AG04449 (cell line): ENCODE measurements at places on chromosomes 7 and 10.

DNA sequence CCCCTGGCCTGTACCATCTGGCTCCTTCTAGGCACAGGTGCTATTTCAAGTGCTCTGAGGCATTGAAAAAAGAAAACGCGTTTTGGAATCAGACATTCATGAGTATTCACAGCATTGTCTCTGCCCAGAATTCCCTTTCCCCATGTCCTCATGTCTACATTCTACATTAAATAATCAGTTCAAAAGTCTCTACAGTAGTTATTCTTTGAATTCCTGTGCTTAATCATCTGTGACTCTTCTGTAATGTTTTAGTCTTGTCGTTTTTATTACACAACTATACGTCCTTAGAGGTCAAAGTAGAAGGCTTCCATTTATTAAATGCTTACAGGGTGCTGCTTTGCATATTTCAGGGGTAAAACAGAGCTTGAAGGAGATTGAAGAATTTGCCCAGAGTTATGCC, 95.7 kb downstream of the BICC1 start:
- no peak for DNase-seq

GRCh38 chr7:22782616-22783232, 39.9 kb downstream of the TOMM7 start:
- DNase-seq: no peak

DNA sequence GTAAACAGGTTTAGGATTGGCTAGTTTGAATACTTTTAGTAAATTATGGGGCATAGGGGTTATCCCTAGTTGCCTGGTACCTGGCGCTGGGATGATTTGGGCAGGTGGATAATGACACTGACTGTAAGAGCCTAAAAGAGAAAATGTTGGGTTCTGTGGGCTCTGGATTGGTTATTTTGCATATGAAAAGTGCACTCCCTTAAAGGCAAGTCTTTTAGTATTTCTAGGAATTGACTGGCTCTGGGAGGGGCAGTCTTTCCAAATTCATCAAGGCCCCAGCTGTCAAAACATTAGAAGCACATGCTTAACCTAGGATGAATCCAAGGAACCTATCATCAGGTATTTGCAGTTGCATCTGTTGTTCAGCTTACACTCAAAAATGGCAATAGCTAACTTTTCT, 454.6 kb upstream of the SORCS1 start:
- no peak for DNase-seq

DNA sequence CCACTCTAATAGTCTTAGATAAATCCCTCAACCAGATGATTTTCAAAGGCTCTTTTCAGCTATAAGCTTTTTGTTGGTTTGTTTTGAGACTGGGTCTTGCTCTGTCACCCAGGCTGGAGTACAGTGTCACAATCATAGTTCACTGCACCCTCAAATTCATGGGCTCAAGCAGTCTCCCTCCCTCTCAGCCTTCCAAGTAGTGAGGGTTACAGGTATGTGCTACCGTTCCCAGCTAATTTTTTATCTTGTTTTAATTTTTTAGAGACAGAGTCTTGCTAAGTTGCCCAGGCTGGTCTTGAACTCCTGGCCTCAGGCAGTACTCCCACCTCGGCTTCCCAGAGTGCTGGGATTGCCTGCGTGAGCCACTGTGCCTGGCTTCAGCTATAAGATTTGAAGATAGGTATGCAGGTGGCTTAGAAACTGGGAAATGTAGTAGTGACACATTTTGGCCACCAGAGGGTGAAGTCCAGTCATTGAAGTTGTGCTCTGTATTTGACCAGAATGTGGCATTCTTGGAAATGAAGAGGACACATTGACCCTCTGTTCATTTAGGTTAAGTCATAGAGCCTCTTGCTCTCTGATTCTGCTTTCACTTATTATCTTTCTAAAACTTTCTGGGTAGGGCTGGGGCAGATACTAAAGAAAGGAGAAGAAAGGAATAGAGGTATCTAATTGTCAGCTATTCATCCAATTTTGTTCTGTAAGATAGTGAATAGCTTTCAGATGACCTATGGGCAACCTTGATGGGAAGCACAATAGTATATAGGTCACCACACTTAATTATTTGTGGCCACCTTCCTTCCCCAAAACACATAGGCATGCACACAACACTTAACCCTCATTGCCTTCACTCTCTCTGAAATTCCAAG, 36.0 kb downstream of the R3HCC1L start:
- DNase-seq: no peak

- no peak for DNase-seq
Observed at GRCh38 chr7:157410831-157411556, 74.2 kb downstream of the DNAJB6 start.

- no peak for DNase-seq
Observed at GRCh38 chr10:32308027-32308603, 38.8 kb downstream of the EPC1 start.

GRCh38 chr7:85011127-85011526, 175.7 kb downstream of the SEMA3D start:
- no peak for DNase-seq

DNA sequence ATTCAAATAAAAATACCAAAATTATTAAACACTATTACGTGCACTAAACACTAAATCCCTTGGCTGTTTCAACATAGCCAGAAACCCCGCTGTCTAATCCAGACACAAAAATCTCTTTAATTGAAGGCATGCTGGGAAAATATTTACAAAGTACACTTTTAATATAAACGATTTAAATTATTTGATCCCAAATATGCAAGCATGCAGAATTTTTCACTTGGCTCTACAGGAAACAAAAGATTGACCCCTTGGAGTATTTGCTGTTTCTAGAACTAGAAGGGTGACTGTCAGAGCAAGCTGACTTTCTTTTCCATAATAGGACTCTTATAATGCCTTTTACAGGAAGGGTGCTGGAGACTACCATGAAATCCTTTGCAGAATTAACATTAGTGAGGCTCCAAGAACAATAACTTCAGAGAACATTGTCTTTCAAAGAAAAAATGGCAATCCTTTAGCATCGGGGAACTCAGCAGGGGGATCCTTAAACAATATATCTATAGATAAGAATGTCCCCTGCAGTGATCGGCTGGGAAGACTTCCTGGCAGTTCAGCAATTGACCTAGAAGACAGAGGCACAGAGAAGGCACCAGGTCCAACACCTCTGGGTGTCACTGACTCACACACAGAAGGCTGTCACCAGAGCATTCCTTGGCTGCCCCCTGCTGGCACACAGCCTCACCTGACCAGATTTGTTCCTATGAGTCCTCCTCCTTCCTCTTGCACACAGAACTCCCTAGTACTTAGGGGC, 55.8 kb upstream of the MRLN start:
- DNase-seq: no peak

DNA sequence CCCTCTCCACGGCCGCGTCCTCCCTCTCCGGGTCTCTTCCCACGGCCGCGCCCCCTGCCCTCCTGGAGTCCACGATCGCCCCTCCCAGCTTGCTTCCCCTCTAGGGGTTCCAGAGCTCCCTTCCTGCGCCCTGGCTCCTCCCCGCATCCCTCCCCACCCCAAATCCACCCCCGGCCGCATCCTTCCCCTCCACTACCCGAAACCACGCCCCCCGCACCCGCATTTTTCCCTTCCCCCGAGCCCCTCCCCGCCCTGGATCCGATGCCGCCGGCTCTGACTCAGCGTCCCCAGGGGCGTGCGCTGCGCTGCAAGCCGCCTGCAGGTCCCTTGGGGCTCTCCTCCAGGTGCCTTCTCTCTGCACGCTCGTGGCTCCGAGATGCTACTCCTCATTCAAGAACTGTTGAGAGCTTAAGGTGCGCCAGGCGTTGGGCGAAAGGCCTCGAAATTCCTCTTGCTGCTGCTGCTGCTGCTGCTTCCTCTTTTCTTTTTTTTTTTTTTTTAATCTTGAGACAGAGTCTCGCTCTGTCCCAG, 372 bp upstream of the TMEM130 start:
- DNase-seq: no peak

GRCh38 chr10:32962521-32962920, 4.5 kb upstream of the ITGB1 start:
- no peak for DNase-seq

DNA sequence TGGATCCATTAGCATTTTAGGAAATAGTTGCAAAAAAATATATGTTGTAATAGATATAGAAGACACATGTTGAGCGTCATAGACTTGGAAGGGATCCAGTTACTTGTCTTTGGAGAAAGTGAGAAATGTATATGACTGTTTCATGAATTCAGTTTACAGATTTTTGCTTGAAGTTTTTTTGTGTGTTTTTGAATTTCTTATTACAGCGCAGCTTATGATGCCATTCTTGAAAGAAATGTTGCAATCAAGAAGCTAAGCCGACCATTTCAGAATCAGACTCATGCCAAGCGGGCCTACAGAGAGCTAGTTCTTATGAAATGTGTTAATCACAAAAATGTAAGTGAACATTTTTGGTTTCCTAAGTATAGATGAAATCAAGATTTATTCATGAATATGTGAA, 98.2 kb downstream of the MAPK8 start:
- DNase-seq: no peak

DNA sequence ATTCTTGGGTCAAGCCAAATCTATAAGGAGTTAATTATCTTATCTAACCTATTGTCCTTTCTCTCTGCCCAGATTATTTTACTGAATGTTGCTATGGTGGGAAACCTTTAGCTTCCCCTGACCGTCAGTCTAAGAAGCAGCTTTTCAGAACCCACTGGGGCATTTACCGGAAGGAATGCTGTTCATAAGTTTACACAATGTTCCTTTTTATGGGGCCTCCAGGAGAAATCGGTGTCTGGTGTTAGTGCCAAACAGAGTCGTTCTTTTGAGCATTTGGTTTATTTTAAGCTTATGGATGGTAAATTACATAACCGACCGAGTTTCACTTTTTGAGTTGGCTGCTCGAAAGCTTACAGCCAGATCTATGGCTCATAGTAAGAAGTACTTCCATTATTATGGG, 111.9 kb downstream of the CACNB2 start:
- DNase-seq: no peak

DNA sequence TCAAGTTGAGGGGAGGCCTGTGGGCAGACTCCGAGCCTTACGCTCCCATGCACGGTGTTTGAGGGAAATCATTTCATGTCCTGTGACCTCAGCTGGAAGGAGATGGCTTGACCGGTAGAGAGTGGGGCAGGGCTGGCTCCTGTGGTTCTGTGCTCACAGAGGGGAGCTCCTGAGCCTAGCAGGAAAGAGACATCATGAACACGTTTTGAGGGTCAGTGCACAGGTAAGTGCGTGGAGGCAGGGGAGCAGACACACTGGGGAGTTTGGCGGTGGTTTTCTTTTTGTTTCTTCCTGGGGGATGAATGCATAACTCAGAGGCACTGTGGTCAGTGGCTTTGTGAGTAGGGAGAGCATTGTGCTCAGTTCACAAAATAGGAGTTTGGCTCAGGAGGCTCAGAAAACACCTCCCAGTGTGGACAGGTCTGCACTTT, 22.5 kb downstream of the ADCY1 start:
- no peak for DNase-seq

DNA sequence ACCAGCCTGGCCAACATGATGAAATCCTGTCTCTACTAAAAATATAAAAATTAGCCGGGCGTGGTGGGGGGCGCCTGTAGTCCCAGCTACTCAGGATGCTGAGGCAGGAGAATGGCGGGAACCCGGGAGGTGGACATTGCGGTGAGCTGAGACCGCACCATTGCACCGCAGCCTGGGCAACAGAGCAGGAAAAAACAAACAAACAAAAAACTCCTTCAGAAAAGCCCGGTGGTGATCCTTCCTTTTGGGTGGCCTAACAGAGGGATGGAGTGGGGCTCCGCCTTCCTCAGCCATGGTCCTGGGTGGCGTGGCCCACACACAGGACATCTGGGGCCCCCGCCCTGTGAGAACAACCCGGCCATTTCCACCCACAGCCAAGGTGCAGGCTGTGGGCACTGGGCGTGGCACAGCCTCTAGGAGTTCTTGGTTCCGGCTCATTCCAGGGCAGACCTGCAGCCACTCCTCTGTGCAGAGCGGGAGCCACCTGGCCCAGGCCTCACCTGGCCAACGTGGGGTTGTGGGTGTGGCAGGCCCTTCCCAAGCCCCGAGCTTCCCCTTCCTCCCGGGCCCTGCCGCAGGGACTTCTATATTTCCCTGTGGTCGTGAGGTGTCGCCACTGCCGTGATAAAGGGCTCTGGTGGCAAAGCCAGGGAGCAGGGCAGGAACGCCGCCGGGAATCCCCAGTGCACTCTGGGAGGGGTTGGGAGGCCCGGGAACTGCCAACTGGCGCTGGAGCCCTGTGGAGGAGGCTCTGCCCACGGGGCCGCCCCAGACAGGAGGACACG, 37.6 kb downstream of the GET4 start:
- DNase-seq: no peak

DNA sequence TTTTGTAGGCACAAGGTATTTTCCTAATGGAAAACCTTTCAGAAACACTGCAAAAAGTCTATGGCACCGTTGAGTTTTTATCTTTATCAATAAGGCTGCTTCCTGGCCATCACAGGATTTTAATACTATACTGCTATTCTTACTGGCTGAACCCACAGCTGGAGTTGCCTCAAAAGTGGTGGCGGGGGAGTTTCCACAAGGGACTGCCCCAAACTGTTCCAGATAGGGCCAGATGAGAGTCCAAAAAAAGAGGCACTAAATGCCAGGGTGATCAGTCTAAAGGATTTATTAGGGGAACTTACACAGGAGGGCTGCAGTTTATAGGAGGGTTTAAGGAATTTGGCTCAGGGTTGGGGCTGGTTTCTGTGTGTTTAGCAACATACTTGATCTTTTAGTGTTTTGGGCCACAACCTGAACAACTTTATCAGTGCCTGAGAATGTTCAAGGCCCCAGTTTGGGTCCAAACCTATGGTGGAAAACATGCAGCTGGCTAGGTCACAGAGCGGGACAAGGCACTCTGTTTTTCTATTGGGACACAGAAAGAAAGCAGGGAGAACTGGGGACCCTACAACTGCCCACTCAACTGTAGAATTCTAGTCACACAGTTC, 41.4 kb downstream of the STAM start:
- no peak for DNase-seq

DNA sequence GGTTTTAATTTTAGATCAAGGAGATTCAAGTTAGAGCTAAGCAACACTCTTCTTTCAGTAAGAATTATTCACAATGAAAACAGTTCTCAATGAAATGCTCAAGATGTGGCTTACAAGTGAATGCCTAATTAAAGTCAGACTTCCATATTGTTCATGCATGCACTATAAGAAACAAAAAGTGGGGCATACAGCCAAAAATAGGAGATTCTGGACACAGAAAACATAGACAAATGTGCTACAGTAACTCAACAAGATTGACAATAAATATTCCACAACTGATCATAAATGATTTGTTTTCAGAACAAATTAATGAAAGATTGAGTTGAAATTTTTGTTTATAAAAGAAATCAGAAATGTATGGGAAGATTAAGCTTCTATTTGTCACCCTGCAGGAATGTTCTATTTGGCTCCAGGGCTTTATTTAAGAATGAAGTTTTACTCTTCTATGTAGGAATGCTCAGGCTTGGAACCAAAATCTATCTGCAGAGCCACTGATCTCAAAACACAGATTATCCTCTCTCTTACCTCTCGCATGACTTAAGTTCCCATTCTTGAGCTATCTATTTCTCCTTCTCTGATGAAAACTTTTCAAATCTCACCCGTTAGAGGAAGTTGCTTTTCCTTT, 89.0 kb upstream of the PIP4K2A start:
- no peak for DNase-seq
